T-helper 17 cell (primary cell): ENCODE measurements at places on chromosomes 7 and 10.
A peak's percentile ranks its signal among the peaks of the same experiment; 100 is the strongest.

DNA sequence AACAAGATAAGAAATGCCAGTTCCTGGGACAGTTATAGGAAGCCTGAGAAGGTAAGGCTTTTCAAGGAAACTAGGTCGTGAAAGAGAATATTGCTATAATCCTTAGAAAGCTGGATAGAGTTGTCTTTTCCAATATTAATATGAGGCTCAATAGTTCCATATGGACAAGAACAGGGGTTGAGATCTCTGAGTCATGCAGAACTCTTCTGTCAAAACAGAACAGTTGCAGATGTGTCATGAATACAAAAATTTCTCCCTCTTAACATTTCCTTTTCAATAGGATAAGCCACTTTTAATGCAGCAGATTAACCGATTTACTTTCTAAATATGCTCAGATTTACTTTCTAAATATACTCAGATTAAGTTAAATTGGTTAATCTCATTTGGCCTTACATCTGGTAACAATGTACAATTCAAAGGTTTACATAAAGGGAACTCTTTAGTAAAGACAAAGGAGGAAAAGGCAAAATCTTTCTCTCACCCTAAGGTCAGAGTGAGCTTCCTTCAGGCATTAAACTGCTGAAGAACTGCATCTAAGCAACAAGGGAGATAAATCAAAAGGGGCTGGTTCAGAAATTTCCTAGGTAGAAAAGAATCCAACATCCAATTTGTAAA lies 104.7 kb upstream of the PCDH15 start:
- DNase-seq, result no peak

DNA sequence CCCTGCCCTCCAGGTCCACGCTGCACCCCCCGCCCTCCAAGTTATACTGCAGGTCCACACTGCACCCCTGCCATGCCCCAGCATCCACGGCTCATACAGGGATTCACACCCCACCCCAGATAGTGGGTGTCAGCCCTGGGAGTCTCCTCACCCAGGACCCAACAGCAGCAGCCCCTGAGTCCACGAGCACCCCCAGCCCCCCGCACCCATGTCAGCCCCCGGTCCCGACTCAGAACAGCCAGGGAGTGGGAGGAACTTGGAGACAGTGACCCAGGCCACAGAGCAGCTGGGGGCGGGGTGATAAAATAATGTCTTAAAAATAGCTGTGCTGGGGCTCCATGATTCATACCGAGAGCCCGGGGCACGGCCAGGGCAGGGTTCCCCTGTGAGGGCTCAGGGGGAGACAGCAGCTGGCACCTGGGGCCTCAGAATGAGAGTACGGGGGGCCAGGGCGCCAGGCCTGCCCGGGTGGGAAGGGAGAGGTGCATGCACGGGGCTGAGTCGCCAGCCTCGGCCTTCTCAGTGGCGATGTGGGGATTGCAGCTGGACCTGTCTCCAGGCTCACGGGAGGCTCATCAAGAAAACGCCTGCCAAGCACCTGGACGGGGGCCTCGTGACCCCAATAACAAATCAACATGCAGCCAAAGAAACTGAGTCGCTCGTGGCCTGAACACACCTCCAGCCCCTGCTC lies 29.8 kb downstream of the ADAP1 start:
- peak; percentile 8 for DNase-seq

GRCh38 chr7:153835103-153835502 lies 217.1 kb upstream of the DPP6 start:
- no peak for DNase-seq

GRCh38 chr10:90857635-90858460 lies at the start of gene HTR7:
HTR7 (minus strand) TSS chr10:90858039; CDS start chr10:90857671, 368 bp downstream.
- DNase-seq, result peak; percentile 52

DNA sequence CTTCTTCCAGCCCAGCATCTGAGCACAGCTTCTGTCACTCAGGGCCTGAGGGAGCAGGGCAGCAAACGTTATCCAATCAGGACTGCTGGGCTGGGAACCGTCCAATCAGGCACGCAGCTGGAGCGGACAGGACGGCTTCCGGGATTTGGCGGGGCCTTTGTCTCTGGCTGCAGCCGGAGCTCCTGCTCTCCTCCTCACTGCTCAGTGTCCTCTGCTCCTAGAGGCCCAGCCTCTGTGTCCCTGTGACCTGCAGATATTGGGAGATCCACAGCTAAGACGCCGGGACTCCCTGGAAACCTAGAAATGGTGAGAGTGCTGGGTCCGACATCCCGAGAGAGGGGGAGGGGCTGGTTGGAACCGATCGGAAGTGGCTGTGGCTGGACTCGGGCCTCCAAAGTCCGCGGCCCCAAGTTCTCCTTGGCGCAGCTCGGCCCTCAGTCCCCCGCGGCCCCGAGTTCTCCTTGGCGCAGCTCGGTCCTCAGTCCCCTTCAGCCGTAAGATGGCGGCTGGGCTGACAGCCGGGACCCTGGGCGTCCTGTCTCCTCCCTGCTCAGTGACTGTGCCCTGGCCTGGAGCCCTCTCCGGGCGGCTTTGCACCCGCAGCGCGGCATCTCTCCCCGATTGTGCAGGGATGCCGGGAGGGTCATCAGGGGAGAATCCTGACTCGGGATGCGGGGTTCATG lies at the start of gene ZNF107:
TSS of gene ZNF107 (plus strand) at position 154 of the 683 bp plus-strand sequence. CDS start at position 304, 150 bp downstream.
- peak; percentile 67 for DNase-seq

DNA sequence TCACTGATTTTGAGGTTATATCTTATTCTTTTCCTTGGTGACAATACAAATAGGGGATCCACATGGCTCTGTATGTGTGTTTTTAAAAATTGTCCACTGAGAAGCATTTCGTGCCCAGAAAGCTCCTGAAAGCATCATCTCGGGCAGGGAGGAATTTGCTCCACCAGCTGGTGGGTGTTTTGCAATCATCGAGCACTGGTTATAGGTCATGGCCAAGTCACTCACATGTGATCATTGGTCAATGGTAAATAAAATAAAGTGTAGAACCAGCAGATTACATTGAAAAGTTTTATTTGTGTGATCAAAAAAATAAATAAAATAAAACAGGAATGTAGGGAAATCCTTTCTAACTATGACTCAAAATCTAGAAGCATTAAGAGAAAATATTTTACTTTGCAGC lies 23.0 kb upstream of the SNX13 start:
- DNase-seq, result no peak

DNA sequence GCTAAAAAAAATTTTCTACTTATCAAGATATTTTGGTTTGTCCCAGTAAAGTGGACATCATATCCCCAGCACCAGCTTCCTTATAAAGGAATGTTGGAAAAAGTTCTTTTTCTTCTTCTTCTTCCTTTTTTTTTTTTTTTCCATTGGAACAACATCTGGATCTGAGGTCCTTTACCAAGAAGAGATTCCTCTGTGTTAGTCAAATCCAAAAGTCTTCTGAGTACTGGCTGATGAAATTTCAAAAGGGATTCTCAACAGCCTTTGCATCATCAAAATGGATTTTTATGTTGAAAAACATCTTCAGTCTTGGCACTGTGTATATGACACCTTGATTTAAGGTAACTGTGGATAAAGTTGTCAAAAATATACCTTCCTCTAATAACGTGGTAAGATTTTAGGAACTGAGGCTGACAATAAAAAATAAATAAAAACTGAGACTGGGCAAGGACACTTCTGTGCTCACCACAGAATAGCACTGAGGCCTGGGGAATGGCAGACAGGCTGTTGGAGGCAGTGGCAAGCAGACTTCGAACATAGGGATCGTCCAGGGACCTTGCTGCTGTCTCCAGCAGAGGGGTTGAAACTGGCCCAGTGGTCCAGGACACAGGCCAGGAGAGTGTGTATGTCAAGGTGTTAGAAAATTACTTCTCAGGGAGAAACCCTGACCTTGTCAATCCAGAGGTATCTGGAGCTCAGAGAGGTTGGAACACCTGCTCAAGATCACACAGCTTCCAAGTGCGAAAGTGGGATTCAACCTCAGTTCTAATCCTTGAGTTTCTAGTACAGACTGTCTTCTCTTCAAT lies 130.4 kb downstream of the PTPN20 start:
- DNase-seq, result no peak

- DNase-seq, result no peak
Measured at GRCh38 chr10:114301177-114301576, 62.1 kb downstream of the VWA2 start.

DNA sequence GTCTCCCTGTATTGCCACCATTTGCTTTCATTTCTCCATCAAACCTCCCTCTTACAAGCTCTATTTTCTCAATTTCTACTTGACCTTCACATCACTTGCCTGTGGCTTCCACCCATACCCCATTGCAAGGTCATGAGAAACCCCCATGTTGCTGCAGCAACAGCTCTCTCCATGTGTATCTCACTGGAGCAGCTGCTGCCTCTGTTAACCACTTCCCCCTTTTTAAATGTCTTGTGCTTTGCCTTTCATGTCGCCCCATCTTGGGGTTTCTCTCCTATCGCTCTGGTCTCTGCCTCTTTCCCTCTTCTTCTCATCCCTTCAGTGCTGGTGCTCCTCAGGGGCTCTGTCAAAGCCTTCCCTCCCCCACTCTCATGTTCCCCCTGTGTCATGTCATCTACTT lies 148.8 kb downstream of the CHN2 start:
- no peak for DNase-seq

GRCh38 chr7:42552227-42552626 lies 315.2 kb upstream of the GLI3 start:
- DNase-seq, result no peak
